Mucosa of gallbladder (tissue), 1 donor: ENCODE measurements at places on chromosomes 7 and 10. TPM values are rescaled to one million over a fixed set of nuclear protein-coding genes. Genes with fewer than 3 reads are reported as not detected.

The NPM3 gene
- total RNA-seq = 17.7 TPM

The MUC12 gene
- 0.72 TPM for total RNA-seq

GRCh38 chr7:73932364-73932763, 71.4 kb downstream of the TMEM270 start:
- no peak for DNase-seq

DNA sequence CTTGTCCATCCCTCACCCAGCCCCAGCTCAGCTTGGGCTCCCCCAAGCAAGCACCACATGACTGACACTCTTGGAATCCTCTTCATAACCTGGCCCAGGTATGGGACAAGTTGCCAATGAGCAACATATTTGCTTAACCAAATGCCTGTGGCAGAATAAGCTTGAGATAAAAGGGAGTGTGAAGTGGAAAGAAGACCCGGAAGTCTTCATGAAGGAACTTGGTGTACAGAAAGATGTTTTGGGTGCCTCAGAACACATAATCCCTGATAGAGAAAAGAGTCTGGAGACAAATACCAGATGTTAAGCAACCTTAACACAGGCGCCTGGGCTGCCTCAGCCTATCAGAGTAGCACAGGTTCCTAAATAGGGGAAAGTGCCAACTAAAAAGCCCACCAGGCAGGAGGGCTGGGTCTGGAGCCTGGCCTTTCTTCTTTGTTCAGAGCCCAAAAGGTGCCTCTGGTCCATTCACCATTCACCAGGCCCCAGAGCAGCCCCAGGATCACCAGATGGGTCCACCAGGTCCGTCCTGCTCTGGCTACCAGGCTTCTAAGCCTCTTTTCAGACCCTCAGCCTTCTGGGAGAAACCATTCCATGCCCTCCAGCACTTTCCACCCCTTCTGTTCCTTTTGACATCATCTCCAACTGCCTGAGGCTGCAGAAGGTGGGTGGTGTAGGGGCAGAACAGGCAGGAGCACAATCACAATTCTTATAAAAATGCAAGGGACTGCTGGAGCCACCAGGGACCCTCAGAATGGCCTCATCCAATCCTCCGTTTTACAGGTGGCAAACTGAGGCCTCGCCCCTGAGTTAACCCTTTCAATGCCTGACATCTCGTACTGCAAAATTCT, 22.6 kb downstream of the KCNMA1 start:
- DNase-seq = no peak

The FKBP6 gene
- total RNA-seq = not detected

The NAT16 gene
- not detected for total RNA-seq

The ZEB1 gene
- 52.5 TPM for total RNA-seq

DNA sequence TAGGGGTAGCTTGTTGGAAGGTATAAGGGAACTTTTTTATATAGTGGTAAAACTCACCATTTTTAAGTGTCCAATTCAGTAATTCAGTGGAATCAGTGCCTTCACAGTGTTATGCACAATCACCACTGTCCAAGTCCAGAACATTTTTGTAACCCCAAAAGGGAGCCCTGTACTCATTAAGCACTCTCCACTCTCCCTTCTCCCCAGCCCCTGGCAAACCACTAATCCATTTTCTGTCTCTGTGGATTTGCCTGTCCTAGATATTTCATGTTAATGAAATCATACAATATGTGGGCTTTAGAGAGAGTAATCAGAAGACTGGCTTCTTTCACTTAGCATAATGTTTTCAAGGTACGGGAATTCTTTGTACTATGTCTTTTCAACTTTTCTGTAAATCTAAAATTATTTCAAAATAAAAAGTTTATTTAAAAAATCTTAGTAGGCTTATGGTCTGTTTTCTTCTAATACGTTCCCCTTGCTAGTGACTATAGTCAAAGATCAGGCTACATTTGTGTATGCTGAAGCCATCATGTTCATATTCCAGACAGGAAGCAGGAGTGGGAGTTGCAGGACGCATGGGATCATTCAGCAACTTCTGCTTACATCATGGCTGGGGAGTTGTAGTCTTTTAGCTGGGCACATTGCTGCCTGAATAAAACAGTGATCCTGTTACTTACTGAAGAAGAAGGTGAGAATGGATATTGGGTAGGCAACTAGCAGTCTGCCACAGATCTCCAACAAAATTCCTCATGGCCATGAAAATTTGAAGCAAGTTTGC, 35.4 kb upstream of the TAX1BP1 start:
- DNase-seq = no peak

DNA sequence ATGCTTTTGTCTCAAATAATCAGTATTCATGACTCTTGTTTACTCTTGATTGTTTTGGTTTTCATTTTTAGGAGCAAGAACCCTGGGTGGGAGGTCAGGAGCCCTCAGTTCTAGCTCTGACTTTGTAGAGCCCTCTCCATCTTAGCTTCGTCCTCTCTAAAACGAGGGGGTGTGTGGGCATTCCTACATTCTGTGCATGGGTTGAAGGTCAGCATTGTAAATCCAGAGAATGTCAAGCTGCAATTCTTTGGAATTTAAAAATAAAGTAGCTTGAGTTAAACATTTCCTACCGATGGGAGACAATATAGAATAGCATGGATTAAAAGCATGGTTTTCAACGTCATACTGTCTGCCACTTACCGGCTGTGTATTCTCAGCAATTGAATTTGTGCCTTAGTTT, 128.3 kb downstream of the PRPF18 start:
- no peak for DNase-seq
